ENCODE measurements at places on chromosomes 3 and 15.

DNA sequence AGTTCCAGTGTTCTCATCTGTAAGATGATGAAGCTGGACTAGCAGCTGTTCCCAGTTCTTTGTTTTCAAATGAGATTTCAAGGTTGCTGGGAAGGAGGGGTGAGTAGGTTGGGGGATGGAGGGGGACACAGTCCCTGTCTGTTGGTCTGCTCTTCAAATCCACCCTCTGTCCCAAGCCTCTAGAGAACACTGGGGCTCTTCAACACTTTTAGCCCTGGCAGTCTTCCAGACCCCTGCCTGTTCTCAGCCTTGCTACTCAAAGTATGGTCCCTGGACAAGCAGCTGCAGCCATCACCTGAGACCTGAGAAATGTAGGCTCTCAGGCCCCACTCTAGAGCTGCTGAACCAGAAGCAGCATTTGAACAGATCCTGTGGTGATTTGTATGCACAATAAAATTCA, 41.3 kb downstream of the NEK11 start:
- no peak for DNase-seq

DNA sequence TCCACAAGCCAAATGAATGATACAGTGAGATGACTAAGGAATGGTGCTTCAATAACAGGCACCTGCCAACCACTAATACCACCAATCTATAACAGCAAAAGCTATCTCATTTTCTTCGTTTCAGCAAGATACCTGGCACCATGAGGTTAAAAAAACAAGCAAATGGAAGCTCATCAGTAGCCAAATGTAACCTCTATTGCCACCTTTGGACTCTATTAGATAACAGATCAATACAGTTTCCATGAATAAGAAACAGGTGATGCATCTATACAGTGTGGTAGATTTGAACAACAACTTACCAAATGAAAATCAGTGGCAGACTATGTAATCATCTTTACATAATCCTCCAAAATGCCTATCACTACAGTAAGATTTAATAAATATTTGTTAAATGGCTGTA, 32.8 kb downstream of the PLOD2 start:
- DNase-seq = no peak

DNA sequence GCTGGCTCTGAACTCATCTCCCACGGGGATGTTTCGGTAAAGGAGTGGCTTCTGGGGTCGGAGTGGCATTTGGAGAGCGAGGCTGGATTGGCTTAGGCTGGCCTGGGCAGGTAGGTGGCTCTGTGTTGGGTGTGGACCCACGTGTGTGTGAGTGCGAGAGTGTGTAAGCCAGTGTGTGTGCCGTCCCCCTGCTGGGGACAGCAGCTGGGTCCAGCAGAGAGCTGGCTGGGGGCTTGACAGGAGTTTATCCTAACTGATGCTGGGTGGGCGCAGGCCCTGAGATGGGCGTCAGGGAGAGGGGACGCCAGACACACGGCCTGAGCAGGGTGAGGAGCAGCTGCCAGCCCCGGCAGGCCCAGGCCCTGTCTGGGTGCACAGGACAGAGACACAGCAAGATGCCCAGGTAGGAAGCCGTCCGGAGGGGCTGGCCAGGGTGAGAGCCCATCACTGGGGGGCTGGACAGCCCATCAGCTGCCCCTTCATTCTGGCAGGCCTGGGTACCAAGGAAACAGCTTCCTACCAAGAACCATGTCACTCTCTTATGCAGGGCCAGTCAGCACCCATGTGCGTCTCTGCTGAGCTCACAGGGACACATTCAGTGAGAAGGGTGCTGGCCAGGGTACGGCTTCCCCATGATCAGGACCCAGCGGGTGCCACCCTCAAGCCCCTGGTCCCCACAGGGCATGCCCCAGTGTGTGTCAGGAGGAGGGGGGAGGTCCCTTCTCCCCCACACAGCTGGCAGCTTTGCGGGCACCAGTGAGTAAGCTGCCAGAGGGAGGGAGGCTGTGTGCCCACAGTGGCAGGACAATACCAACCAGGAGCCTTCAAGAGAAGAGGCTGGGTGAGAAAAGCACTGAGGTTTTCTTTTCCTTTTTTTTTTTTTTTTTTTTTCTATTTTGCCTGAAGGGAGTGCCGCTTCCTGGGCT, 1.1 kb downstream of the PAK6 start:
- DNase-seq = no peak

DNA sequence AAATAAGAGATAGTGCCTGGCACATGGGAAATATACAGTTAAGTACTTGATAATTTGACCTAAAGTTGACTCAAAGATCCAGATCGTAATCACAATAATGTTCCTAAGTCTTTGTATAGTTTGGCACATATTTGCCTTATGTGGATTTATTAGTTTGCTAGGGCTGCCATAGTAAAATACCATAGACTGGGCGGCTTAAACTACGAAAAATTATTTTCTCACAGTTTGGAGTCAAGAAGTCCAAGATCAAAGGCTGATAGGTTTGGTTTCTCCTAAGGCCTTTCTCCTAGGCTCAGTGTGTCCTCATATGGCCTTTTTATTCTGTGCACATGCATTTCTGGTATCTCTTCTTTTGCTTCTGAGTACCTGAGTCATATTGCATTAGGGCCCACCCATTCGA, 453.7 kb downstream of the NAALADL2 start:
- no peak for DNase-seq

DNA sequence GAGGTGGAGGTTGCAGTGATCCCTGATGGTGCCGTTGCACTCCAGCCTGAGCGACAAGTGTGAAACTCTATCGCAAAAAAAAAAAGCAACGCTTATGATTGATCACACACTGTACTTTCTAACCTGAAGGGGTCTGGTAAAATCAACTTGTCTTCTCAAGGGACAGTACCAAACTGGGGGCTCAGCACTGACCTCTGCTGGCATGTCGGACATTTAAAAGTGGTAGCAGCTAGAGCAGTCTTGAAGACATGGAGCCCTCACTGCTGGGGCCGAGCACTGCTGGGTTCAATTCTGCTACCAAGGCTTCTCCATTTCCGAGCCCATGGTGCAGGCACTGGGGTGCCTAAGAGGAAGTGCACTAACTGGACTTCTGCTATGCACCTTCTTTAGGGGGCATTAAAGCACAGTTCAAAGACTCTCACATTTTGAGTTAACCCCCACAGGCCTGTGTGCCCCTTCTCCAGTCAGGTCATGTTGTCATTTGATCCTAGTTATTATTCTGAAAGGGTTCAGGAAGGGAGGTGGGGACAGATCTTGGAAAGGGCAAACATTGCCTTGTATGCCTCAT, 26.4 kb upstream of the LAMP3 start:
- DNase-seq = peak; percentile 55

DNA sequence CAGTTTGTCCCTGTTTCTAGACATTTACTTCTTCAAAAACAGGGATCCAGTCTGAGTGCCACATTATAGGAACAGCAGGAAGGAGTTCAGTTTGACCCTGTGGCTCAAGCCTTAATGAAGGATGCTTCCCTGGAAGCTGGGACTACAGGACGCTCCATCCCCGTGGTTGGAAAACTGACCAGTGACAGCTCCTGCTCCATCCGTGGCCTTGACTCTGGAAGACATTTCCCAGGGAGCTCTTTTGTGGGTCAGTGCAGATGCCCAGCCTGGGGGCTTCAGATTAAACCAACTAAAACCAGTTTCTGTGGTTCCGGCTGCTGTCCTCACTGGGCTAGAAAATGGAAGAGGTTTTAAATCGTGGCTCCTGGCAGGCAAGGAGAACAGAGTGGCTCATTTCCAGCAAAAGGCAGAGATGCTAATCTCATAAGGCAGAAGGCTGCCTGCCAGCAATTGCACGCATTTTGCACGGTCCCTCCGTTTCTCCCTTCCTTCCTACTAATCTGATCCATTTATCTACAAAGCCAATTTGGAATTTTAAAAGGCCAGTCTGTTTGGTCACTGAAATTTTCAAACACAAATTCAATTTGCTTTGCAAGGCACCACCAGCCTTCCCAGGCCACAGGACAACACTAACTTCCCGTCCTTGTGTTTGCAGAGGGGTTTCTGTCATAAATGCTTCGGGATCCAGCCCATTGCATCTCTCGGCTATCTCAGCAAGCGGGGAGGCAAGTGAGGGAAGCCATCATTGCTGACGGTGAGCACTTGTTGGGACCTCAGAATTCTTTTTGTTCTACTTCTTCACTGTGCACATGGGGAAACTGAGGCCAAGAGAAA, 6.2 kb upstream of the SSUH2 start:
- no peak for DNase-seq

DNA sequence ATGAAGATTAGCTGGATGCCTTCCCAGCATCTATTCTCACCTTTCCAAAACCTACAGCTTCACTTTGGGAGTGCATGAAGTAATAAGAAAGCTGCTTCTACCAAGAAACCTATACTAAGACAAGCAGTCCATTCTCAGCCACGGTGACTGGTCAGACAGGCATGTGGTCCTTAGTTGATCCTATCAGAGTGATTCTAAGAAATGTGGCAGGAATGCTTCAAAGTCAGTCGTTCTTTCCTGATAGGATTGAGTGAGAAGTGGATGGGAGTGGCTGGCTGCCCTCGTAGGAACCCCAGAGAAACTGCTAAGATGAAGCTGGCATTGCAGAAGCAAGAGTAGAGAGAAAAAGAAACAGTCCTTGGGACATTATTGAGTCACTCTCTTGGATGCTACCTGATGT, 16.6 kb downstream of the FOXB1 start:
- DNase-seq = no peak

- DNase-seq = no peak
Measured at GRCh38 chr3:185316740-185317412, 46.1 kb upstream of the MAP3K13 start.

- no peak for DNase-seq
Measured at GRCh38 chr3:21894459-21895340, 143.7 kb upstream of the ZNF385D start.

GRCh38 chr3:96449803-96450202, 364.6 kb upstream of the EPHA6 start:
- DNase-seq = no peak

Measured in activated CD4-positive, alpha-beta T cell treated with anti-CD3 and anti-CD28 coated beads for 48 hours (primary cell).